ENCODE measurements at places on chromosomes 2 and 18.

- DNase-seq = peak; percentile 5
These were observed 12.2 kb downstream of the PKDCC start for GRCh38 chr2:42060028-42060427.

DNA sequence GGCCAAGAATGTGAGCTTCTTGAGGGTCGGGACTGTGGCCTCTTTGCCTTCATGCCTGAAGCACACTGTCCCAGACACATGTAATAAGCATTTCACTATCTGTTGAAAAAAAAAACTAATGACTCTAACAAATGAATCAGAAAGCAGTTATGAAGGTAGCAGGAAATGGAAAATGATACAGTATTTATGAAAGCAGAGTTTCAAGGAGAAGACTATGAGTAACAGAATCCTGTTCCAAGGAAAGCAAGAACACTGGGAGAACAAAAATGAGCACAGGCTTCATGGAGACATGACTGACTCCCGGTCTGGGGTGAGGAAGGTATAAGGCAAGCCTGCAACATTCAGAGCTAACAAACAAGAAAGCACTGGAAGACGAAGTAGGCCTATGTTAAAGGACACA is 190.8 kb downstream of the RNF152 start:
- DNase-seq = no peak

- no peak for DNase-seq
These were observed 57.8 kb upstream of the FAM237A start for GRCh38 chr2:206584323-206585116.

DNA sequence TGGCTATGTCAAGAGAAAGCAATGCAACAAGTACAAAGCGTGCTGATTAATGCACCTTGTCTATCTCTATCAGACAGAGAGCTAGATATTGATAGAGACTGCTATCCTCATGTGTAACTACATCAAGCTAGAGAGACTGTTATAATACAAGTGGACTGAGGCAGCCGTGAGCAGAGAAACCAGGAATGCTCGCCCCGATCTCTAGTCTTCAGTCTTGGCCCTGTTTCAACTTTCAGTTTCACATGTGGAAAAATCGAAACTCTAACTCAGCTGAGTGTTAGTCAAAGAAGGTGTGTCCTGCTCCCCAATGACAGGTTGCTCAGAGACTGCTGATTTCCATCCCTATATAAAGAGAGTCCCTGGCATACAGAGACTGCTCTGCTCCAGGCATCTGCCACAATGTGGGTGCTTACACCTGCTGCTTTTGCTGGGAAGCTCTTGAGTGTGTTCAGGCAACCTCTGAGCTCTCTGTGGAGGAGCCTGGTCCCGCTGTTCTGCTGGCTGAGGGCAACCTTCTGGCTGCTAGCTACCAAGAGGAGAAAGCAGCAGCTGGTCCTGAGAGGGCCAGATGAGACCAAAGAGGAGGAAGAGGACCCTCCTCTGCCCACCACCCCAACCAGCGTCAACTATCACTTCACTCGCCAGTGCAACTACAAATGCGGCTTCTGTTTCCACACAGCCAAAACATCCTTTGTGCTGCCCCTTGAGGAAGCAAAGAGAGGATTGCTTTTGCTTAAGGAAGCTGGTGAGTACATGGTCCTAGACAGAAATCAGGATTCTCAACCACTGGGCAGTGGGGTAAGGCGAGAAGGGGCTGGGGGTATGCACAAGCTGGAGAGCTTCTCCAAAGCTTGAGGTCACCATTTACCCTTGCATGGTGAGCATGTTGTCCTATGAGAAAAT is at the start of gene RSAD2:
Gene RSAD2, plus strand, starts transcription at position 376 of the 903 bp plus-strand sequence. Its CDS starts 24 bp downstream, at position 400.
- peak; percentile 93 for DNase-seq

- no peak for DNase-seq
These were observed 106.6 kb downstream of the SLC5A7 start for GRCh38 chr2:108092886-108093285.

Data from suppressor macrophage treated with lipopolysaccharide for 4 hours (primary cell).